ENCODE measurements at places on chromosomes 2 and 18.
A peak's percentile ranks its signal among the peaks of the same experiment; 100 is the strongest.

- DNase-seq, result no peak
These were observed 182.3 kb downstream of the FAM210A start for GRCh38 chr18:13543811-13544732.

DNA sequence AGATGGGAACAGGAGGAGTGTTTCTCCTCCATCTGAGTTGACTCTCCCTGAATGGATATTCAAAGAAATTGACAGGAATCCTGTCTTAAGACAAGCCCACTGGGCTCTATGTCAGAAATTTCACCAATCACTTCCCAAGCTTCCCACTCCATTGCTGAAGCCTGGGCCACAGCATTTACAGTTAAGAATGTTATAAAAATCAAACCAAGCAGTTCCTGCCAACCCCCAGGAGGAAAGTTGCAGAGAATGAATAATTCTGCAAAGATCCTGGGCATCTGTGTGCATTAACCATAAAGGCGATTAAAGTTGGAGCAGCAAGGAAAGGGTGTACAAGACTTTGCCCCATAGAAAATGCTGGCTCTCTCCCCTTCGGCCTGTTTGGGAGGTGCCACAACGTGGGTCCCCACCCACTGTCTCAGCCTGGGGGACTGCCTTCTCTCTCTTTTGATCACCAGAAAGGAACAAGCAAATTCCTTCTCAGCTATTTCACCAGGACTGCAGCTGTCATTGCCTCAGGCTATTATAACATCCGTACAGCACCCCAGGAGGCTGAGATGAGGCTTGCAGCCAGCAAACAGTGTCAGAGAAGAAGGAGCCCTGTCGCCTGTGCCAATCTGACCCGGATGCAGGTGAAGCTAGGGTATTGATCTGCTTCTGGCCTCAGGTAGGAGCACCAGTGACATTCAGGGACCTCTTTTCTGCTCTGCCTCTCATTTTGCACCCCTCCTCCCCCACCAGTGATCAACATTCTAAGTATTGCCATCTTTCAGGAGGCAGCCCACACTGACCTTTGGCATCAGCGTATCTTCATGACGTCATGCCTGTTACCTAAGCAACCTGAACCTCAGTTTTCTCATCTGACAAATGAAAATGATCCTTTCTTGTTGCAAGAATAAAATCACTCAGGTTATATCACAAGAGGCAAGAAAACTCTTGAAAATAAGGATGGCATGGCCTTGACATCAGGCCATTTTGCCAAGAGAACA, 219.0 kb downstream of the SH3BP4 start:
- DNase-seq, result peak; percentile 47

DNA sequence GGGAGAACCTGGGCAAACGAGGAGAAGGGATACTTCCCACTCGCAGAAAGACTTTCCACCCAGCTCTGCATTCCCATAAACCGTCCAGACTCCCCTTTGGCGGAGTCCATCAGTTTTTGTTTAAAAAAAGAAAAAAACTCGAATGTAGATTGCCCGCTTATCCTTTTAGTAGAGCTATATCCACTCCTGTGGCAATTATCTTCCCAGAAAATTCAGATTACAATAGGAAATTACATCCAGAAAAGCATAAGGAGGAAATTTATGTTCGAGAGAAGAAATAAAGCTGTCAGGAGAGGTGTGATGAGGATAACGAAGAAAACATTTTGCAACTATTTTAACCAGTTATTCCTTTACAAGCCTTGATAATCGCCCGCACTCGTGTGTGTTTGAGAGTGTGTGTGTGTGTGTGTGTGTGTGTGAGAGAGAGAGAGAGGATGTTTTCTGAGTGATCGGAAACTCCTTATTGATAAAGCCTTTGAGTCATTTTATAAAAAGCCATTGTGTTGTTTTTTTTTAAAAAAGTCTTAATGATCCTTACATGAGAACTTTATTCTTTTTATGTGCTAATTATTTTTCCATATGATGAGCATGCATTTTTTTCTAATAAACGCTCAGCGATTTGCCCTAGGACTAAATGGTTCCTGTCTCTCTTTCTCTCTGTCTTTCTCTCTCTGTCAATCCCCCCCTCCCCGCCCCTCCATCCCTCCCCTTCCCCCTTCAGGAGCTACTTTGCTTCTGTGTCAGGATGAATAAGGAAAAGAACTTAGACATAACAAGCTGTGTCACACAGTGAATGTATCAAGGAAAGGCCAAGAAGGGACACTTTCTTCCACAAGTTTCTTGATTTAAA, 1.1 kb upstream of the PPP3R1 start:
- DNase-seq, result no peak

- DNase-seq, result no peak
These were observed 109.2 kb upstream of the GPC1 start for GRCh38 chr2:240326246-240326645.

GRCh38 chr2:74648009-74648443, at the start of gene M1AP:
Gene M1AP (minus strand): TSS chr2:74648330. CDS start chr2:74640275, 8,055 bp downstream.
- no peak for DNase-seq

GRCh38 chr2:236959036-236959435, 126.7 kb upstream of the COPS8 start:
- DNase-seq, result no peak

GRCh38 chr2:12931186-12931844, 214.6 kb downstream of the TRIB2 start:
- no peak for DNase-seq

DNA sequence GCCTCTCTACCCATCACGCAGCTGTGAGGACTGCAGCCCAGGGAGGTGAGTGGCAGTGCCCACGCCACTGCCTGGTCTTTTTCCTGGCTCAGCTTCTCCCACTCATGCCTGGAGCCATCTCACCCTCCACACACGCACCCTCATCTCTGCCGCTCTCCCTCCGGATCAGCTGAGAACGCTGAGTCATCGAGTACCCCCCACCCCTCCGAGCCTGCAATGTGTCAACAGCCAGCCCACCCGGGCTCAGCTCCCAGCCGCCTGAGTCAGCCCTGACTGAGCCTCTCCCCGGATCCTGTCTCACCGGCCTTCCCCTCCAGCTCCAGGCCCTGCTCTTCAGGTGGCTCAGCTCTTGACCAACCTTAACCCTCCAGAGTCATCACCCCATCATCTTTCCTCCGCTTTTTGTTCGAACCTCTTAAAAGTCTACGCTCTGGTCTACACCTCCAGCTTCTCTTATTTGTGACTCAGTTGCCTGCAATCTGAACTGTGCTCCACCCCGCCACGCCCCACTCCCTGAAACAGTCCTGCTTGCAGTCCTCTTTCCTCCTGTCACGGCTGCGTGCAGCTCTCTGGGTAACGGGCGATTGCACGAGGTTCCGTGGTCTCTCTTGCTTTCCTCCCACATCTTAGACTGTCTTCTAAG, 94.4 kb upstream of the ASAP2 start:
- no peak for DNase-seq

DNA sequence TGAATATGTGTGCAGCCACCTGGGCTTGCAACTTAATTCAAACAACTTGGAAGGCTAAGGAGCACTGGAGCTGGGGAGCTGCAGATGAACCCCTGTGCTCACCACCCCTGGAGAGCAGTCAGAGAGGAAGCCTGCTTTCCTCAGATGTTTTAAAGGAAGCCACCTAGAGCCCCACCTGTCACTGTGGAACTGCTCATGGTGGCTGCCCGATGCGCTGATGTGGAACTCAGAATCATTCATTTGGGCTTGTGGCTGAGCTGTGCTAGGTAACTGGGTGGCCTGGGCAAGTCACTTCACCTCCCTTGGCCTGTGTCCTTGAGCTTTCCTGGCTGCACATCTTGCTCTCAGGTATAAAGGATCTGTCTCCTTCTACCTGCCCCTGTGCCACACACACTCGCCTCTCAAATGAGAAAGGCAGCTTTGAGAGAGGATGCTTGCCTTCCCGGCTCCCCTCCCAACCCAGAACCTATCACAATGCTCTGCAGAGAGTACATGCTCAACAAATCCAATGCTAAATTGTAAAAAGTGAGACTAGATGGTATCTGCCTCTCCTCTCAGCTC, 41.3 kb downstream of the BCL11A start:
- DNase-seq, result no peak

- peak; percentile 52 for DNase-seq
These were observed 75.4 kb upstream of the HNMT start for GRCh38 chr2:137888845-137889244.

DNA sequence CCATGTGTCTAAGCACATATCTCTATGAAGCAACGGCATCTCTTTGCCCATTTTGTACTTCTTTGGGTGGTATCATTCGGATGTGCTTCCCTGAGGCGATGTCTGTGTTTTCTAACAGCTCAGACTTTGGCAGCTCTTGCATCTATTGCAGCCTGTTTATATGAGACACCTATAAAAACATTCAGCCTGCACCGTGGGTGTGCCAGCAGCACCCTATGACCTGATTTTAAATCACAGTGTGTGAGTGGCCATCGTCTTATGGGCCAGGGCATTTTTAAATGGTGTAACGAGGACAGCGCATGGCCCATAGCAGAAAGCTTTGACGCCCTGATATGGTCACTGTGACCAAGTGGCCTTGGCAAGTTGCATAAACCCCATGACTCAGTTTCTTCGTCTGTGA, 12.9 kb downstream of the NPAS2 start:
- no peak for DNase-seq

DNA sequence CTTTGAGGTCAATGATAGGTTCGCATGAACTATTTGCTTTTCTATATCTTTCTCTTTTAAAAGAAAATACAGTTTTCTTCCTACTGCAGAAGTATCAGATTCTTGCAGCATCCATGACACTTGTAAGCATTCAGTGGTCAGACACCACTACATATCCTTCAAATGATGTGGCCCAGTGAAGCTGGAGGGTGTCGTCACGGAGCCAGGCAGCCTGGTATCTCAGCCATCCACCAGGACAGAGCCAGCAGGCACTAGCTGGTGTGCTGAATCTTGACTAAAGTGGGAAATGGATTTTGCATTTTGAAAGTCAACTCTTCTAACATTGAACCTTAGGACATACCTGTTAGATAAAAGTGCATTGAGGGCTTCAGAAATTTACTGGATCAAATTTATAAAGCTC, 5.4 kb downstream of the KLHL14 start:
- no peak for DNase-seq

- DNase-seq, result no peak
These were observed 117.3 kb downstream of the PLB1 start for GRCh38 chr2:28613186-28613585.

GRCh38 chr2:209499069-209499468, 75.2 kb downstream of the MAP2 start:
- DNase-seq, result no peak

DNA sequence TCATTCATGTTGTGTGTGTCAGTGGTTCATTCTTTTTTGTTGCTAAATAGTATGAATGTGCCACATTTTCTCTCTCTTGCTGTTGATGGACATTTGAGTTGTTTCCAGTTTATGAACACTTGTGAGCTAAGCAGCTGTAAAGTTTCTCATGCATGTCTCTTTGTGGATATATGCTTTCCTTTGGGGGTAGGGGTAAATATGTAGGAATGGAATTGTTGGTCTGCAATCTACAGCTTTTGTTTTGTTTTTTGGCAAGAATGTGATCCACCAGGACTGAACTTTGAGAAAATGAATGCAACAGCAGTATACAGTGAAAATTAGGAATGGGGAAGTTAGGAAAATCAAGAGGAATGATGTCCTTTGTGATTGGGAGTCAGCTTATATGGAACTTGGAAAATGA, 226.3 kb downstream of the CDCA7 start:
- no peak for DNase-seq

- no peak for DNase-seq
These were observed 52.3 kb upstream of the RALBP1 start for GRCh38 chr18:9422816-9423519.

DNA sequence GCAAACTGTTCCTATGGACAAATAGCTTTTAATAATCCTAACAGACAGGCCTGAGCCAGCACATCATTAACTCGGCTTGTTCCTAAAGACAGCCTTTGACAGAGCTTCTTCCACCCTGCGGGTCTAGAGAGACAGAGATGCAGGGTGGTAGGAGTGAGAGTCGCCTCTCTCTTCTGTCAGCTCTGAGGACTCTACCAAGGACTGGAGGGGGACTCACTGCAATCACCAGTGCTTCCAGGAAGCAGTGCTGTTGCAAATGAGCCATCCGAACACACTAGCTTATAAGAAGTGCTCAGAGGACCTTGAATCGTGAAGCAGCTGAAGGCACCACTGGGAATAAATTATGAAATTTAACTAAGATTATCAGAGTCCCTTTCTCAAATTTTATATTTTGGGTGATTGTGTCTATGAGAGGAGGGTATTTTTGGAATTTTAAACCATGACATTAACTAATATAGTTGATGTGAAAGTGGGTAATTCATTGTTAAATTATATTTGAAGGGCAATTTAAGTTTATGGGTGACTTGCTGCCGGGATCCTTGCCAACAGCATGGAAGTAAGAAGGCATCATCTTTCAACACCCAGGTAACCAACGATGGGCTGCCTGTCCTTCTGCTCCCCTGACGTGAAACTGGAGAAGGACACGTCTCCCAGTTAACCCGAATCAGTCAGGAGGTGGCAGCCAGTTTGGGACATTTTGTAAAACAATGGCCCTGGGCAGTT, 43.6 kb upstream of the PXDN start:
- no peak for DNase-seq

DNA sequence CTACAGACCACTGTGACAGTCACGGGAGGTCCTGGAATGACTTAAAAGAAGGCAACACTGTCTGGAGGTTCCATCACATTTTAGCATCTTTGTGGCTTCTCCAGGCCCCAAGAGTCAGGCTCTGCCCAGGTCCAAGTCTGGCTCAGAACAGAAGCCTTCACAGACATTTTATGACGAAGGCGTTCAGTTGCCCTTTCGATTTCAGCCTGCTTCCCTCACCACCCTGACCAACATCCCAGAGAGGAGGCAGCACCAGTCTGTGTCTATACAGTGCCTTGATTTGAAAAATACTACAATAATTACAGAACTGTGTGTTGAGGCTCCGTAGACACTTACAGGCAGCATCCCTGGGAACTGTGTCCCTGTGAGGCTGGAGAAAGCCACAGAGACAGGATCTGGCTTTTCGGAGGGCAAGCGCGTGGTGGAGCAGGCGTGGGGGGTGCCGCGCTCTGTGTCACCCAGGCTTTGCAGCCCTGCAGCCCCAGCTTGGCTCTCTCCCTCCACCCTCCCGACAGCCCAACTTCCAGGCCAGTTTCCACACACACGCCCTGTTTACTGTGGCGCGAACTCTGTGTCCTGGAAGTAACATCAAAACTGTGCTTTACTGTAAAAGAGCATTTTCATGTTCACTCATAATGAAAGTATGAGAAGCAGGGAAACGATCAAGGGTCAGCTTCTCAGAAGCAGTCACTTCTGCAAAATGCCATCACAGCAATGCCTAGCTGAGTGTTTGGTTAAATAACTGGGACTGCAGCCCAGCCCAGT, 153.5 kb upstream of the ALKAL2 start:
- no peak for DNase-seq

GRCh38 chr2:34806396-34806795, 1207.3 kb upstream of the FAM98A start:
- DNase-seq, result no peak

GRCh38 chr2:146374505-146374904, 1470.3 kb upstream of the ACVR2A start:
- no peak for DNase-seq

- DNase-seq, result no peak
These were observed 20.3 kb downstream of the MRPL19 start for GRCh38 chr2:75666911-75667310.

GRCh38 chr2:29360016-29360784, 245.0 kb downstream of the CLIP4 start:
- DNase-seq, result no peak

- no peak for DNase-seq
These were observed 29.6 kb downstream of the LHCGR start for GRCh38 chr2:48725696-48726494.

Data from femur (tissue), 1 donor.